ENCODE measurements at places on chromosomes 5 and 9.

GRCh38 chr5:95631255-95631958, 11.5 kb downstream of the GPR150 start:
- DNase-seq, result no peak

DNA sequence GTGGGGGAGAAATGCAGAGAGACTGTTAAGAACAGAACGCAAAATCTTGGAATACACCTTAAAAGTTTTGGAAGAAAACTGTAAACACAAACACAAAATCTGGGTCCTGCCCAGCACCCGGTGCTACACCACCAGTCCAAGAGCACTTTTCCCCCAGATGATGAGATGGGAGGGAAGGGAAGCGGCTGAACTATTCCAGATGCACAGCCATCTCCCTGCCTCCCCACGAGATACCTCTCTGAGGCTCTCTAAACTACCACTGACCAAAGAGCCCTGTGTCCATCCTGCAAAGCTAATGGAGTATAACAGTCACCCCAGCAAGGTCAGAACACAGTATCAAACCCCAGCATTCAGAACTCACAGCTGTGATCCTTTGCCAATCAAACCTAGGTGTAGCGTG, 8.0 kb downstream of the SPARC start:
- DNase-seq, result no peak

DNA sequence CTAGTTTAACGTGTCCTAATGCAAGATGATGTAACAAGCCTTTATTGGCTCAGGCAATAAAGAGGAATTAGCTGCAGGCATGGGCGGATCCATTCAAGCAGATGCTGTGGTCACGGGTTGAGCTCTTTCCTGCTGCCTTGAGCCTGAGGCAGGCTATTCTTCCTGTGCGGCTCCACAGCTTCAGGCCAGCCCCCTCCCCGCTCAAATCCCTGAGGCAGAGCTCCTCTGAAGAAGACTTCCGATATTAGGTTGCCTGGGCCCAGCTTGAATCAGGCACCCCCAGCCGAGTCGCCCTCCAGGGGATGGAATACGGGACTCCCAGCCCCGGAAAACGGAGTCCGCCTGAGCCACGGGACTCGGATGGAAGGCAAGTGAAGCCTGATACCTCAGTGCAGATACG, 95.0 kb upstream of the RUFY1 start:
- no peak for DNase-seq

GRCh38 chr5:168218746-168219145, 72.7 kb upstream of the WWC1 start:
- no peak for DNase-seq

- DNase-seq, result no peak
Measured at GRCh38 chr5:146334074-146334533, 4.5 kb upstream of the POU4F3 start.

DNA sequence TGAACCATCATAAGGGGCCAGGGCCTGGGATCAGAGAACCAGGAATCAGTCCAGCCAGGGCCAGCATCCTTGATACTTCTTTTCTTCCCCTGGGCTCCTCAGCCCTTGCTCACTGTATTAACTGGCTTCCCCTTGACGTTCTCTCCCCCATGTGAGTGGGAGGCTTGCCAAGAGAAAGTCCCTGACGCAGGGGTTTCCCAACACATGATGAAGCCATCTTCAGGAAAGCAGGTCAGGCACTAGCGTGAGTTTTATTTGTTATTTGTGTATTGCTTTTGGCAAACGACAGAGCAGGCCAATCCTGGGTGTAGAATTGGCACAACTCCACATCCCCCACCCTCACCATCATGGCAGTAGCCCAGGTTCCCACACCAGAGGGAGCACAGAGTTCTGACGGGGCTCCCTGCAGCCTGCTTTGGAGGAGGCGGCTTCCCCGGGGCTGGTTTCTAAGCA, 165.5 kb upstream of the NFIL3 start:
- no peak for DNase-seq

DNA sequence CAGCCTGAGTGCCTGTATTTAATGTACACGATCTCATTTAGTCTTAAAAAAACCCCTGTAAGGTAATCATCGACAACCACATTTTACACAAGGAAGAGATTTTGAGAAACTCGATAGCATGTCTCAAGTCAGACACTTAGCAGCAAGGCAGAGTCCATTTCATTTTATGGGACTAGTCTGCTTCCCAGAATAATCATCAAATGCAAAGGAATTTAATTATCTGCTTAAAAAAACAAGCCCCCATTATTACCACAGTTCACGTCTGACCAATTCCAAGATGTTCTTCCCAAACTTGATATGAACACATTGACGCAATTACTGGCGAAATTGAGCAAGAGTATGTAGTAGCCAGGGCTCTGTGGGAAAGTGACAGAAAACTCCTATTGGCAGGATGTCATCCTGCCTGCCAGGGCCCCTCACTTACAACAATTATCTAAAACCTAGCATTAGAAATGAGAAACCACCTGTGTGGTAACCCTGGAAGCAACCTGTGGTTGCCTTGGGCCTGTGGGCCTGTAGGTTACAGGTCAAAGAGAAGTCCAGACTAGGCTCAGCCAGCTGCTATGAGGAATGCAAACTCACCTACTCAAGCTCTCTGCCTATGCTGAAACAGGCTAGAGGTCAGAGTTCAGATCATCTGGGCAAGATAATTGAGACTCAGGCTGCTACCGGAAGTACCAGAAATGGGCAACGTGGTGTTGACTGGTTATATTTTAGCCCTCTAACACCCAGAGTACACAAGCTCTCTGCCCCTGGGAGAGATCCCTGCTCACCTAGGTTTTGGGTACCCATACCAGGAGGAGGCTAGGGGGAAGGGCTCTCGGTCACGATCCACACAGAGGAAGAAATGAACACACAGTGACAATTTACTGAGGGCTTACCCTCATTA, 1.6 kb downstream of the B4GALT1 start:
- no peak for DNase-seq

DNA sequence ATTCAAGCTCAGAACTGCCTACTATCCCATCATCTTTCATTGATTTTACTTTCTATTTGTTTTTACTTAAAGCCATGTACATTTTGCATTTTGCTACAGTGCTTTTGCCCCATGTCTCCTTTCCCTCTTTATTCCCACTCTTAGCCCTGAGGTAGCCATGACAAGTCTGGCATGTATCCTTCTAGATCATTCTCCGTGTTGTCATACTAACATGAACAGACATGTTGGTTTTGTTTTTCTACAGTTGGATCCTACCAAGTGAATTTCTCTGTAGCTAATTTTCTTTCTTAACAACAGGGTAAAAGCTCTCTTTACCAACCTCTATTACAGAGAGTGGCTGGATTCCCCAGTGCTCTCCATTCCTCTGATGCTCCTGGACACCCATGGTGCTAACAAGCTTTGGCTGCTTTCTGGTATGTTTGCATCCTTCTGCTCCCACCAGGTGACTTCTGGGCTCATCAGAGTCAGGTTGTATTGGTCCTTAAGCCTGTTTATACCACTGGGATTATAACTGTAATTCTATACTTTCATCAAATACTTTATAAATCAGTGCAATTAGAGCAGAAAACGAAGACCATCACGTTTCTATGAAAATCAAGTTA, 38.8 kb upstream of the BOD1 start:
- DNase-seq, result no peak

- no peak for DNase-seq
Measured at GRCh38 chr5:81180780-81181460, 52.2 kb upstream of the CKMT2 start.

DNA sequence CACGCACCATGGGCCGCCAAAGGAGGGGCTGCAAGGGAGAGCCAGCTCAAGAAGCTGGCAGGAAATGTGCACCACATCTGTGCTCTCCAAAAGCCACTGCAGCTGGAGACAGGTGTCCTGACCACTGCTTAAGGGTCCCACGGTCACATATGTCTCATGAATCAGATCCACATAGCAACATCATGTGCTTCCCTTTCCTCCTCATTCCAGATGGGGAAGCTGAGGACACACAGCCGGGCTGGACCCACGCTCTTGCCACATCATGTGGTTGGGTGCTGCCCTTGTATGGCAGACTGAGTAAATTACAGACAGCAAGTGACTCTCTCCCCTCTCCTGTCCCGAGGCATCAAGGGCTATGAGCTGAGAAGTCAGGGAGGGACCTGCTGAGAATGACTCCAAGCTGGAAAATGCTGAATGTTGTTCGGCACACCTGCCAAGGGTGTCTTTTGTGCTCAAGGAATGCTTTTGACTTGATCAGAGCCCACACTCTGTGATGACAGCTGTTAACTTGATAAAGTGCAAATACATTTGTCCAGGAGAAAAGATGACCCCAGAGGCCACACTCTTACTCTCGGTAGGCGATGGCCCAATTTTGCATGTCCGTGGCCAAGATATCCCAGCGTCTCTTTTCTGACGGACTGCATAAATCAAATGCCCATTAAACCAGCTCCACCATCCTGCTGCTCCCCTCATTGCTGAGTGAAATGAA, 58.2 kb downstream of the NSUN2 start:
- DNase-seq, result no peak
